ENCODE measurements at places on chromosomes 1 and 21.
A peak's percentile ranks its signal among the peaks of the same experiment; 100 is the strongest.

DNA sequence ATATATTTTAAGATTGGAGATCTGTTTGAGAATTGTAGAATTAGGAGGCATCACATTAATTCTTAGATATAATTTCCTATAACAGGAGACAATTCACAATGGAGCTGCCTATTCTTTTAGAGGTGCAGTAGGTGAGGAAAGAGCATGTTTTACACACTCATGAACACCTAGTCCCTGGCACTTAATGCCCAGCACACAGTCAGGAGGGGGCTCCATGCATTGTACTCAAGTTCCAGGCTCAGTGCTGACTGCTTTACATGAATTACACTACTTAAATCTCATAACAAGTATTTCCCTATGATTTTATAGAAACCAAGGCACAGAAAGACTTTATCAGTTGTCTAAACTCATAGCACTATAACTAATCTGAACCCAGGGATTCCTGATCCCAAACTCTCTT, 360 bp upstream of the GBP3 start:
- DNase-seq, result no peak

- no peak for DNase-seq
Measured at GRCh38 chr1:42966688-42967612, 8.3 kb upstream of the SLC2A1 start.

GRCh38 chr1:209993061-209993830, 55.2 kb downstream of the SYT14 start:
- DNase-seq, result no peak

DNA sequence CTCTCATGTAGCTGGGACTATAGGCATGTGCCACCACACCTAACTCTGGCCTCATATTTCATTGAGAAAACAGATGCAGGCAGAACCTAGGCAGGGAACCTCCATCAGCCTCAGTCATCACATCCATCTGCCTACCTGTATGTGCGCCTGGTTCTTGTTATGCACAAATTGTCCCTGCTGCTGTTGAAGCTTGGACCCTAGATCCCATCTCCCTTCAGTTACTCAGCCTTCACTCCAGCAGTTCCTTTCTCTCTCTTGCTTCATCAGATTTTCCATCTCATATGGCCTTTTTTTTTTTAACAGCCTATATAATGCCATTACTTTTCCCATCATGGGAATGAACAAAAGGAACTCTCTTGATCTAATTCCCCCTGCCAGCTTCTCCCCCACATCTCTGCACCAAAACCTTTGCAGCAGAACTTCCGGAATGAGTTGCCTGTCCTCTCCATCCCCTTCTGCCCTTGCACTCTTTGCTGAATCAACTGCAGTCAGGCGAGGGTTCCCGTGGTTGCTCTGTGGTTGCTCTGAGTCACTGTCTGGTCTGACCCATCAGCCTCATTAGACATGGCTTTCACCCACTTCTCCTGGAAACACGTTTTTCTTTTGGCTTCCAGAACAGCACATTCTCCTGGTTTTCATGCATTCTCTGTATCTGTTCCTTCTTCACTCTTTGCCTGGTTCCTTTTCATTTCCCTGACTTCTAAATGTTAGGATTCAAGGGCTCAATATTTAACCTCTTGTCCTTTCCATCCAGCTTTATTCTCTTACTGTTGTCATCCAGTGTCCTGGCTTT, 41.5 kb downstream of the UBE4B start:
- peak; percentile 13 for DNase-seq
